ENCODE measurements at places on chromosomes 13 and 19.

DNA sequence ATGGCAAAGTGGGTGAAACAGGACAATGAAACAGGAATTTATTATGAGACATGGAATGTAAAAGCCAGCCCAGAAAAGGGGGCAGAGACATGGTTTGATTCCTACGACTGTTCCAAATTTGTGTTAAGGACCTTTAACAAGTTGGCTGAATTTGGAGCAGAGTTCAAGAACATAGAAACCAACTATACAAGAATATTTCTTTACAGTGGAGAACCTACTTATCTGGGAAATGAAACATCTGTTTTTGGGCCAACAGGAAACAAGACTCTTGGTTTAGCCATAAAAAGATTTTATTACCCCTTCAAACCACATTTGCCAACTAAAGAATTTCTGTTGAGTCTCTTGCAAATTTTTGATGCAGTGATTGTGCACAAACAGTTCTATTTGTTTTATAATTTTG lies 8.6 kb downstream of the CLN5 start:
- DNase-seq = no peak

DNA sequence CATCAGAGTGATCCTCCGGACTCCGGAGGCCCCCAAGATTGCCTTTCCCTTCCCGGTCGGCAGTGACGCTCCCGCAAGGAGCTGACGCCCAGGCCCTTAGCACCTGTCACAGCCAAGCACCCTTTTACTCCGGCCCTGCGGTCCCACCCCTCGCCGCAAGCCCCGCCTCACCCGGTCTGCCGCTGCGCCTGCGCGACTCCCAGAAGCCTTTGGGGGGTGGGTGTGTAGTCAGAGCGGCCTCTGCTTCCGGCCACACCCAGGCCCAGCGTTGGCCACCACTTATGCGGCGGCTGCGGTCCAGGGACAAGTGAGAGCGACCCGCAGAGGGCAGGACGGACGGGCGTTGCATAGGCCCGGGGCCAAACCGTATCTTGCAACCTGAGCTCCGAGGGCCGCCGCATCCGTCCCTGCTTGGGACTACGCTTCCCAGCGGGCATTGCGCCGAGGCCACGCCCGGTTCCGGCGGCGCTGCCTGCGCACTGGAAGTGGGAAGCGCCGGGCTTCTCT lies 441 bp upstream of the ZFP28 start:
- DNase-seq = peak; percentile 89

GRCh38 chr19:55341171-55341588 lies 1.5 kb downstream of the KMT5C start:
- DNase-seq = peak; percentile 42

GRCh38 chr19:19480688-19481087 lies 34.7 kb downstream of the TSSK6 start:
- no peak for DNase-seq

- DNase-seq = no peak
These were observed 395.2 kb upstream of the ARGLU1 start for GRCh38 chr13:106963151-106963550.

- DNase-seq = peak; percentile 58
These were observed at the start of gene BRSK1 for GRCh38 chr19:55283548-55284377. Gene BRSK1 (plus strand): TSS chr19:55283997. CDS start chr19:55284443, 446 bp downstream.

DNA sequence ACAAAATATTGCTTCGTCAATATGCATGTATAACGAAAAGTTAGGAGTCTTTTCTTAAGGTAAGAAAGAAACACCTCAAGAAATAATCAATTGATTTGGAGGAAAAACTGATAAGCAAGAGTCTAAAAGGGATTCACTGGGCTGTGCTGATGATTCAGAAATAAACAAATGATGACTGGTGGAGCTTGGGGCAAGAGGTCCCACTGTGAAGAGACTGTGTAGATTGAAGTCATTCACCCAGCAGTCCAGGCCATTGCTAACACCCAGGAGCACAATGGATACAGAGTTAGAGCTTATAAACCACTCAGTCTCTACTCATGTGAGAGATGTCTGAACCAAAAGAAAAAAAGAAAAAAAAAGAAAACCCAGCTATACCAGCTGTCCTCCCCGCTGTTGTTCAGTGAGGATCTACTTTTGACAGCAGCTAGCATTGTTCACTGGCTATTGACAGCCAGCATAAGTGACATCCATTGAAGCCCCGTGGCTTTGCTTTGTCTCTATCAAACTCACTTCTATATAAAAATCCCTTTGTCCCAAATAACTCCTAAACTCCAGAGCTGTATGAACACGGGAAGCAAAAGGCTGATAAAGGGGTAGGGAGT lies 255.5 kb downstream of the KCTD12 start:
- no peak for DNase-seq

DNA sequence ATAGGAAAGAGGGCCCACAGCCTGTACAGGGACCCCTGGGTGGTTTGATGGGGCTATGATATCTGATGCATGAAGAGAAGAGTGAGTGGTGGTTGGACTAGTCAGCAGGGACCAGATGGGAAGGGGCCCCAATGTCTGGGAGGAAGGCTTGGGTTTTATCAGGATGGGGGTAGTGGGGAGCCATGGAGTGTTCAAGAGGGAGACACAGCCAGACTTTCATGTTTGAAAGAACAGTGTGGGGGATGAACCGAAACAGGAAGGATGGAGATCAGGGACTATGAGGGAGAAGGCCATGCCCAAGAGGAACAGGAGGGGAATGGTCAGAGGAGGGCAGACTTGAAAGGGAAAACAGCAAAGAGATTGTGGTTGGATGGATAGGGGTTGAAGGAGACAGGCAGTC lies 63.1 kb downstream of the UNC13A start:
- no peak for DNase-seq

DNA sequence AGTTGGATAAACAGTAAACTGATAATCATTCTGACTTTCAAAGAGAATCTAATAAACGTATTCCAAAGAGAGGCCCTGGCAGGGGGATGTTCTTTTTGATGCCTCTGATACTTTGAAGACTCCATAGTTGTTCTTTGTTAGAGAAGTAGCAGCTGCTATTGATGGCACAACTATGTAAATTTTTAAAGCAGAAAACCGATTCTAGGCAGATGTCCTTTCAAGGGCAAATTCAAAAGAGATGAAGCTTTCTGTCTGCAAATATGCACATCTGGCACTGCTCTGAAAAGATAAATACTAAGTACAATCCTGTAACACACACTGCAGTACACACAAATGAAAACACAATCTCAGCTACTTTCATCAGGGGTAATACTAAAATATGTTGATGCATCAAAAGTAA lies 250.1 kb downstream of the VWA8 start:
- DNase-seq = no peak

DNA sequence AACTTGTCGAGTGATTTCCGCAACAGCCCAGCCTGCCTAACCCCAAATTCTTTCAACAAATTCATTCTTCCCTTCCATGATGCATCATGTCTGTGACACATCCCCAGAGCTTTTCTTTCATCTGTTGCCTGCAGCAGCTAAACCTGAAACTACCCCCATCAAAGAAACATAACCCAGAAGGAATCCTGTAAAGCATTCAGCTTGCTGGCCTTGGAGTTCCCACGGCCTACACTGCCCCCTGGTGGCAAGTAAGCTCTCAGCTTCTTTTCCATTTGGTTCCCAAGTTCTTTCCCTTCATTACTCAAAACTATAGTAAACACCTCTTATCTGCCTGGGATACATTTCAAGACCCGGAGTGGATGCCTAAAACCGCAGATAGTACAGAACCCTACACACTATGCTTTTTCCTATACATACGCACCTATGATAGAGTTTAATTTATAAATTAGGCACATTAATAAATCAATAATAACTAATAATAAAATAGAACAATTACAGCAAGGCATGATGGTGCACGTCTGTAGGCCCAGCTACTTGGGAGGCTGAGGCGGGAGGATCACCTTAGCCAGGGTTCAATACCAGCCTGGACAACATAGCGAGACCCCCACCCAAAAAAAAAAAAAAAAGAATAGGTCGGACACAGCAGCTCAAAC lies 7.4 kb downstream of the ETHE1 start:
- DNase-seq = peak; percentile 81

DNA sequence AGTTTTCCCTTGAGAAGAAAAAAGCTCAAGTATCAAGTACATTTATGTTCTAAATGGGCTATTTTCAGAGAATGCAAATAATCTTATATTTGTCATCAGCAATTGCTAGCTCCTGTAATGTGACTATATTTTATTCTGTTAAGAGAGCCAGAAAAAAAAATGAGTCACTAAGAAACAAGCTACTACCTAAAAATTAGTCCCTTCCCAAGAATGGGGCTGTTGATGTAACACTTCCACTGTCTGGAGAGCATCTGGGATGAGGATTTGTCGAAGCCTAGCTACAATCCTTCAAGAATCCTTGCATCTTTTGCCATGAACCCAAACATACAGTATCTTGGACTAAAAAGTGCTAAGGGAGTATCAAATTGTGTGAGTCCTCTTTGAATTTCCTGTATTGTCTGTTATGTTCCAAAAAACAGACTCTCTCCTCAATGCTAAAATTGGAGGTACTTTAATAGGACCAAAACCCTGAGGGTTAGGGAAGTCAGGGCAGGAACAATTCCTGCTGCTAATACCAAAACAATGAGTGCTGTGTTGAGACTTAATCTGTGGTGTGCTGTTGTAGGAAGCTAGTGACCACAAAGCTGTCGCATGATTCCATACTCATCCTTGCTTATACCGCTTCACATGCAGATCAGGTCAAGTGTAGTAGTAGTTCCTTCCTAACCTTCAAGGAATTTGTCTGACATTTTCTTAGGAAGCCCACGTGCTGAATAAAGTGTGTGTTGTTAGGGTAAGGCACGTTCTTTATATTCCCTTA lies 4.9 kb upstream of the ZC3H13 start:
- no peak for DNase-seq

DNA sequence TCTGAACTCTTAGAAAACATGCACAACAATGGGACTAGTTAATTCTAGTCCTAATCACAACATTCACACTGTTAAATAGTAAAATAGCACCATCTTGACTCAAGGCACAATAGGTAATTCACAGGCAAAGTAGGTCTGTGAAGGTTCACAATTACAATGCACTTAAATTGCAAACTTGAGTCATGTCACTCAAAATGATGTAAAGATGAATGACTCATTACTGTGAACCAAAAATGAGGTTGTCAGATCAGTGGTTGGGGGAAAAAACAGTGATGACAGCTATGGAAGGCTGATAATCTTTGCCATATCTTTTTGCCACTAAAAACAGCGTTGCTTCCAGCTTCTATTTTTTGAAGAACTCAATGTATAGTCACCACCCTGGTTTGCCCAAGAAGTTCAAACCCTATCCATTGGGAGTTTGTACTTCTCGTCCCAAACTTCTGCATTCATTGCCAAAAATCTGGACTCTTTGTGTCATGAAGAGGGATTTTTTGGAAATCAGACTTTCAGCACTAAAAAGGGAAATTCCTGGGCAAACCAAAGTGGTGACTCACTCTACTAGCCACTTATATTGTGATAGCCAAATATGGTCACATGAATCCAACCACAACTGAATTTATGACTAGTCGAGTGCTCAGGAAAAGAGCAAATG lies 200.9 kb upstream of the TMTC4 start:
- no peak for DNase-seq

- no peak for DNase-seq
These were observed 39.2 kb upstream of the CSNK1A1L start for GRCh38 chr13:37144661-37145060.

GRCh38 chr13:109400624-109401257 lies 385.6 kb downstream of the IRS2 start:
- no peak for DNase-seq

- no peak for DNase-seq
These were observed 184.0 kb downstream of the KDM4B start for GRCh38 chr19:5152767-5153532.

DNA sequence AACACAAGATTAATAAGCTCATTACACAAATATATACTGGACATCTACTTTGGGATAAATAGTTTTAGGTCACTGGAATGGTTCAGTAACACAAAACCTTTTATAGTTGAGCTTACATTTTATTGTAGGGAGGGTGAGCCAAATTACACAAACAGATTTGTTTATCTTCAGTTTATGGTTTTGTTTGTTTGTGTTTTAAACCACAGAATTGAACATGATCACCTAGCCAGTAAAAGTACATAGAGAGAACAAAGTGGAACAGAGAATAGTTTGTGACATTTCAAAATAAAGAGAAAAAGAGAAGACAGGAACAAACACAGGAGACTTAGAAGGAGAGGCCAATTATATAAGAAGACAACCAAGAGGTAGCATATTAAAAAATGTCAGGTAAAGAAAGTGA lies 1930.2 kb upstream of the PCDH20 start:
- DNase-seq = no peak

DNA sequence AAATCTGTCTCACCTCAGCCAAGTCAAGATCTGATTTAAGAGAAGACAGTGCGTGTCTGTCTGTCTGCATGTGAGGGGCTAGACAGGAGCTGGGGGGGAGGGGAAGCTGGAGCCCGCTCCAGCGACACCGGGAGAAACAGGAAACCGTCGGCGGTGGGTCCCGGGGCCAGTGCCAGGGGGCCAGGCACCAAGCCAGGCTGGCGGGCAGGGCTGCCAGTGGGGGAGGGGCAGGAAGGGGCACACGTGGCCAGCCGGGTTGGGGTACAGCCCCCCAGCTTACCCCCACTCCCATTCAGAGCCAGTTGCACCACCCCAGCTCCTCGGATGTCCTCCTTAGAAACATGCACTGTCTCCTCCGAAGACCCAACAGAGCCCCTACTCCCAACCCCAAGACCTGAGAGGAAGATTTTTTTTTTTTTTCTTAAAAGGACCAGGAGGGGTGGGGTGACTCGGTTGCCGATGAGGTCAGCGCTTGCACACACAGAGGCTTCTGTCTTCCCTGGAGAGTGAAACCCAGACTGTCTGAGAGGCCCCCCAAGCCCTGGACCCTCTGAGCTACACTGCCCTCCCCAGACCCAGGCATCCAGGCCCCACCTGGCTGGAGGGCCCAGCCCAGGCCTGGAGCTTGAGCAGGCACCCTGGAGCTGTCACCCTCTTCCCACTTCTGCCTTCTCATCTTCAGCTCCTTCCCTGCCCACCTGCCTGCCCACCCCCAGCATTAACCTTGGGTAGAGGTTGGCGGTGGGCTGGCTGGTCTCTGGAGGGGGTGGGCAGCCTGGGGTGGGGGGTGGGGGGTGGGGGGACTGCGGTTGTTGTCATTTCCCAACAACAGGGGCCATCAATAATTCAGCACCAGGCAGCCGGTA lies 4.0 kb downstream of the ERF start:
- DNase-seq = no peak

- no peak for DNase-seq
These were observed 276.8 kb downstream of the PCDH20 start for GRCh38 chr13:61138857-61139256.

DNA sequence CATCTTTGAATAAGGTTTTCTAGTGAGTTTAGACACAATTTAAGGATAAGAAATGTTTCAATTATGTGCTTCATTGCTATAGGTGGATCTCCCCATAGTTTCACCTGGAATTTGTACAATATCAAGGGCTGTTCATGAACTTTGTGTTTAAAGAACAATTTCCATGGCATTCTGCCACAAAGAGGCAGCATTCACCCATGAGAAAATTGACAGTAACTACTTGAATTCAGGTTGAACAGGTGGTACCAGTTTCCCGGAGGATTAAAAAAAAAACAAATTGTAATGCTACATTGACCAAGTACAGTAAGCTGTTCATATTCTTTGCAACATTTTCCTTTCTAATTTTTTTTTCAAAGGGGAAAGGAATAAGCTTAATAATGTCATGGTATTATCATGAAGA lies 9.1 kb downstream of the SLITRK5 start:
- no peak for DNase-seq

GRCh38 chr13:73924607-73925006 lies 209.6 kb downstream of the KLF12 start:
- no peak for DNase-seq

- no peak for DNase-seq
These were observed 88.1 kb upstream of the SOX21 start for GRCh38 chr13:94800423-94800822.

GRCh38 chr13:24119626-24120508 lies 40.7 kb upstream of the SPATA13 start:
- no peak for DNase-seq

Measured in activated CD4-positive, alpha-beta T cell treated with anti-CD3 and anti-CD28 coated beads for 4 hours (primary cell).